ENCODE measurements at places on chromosomes 3 and 15.
A peak's percentile ranks its signal among the peaks of the same experiment; 100 is the strongest.

- no peak for DNase-seq
Measured at GRCh38 chr3:71391361-71391760, 192.2 kb downstream of the FOXP1 start.

DNA sequence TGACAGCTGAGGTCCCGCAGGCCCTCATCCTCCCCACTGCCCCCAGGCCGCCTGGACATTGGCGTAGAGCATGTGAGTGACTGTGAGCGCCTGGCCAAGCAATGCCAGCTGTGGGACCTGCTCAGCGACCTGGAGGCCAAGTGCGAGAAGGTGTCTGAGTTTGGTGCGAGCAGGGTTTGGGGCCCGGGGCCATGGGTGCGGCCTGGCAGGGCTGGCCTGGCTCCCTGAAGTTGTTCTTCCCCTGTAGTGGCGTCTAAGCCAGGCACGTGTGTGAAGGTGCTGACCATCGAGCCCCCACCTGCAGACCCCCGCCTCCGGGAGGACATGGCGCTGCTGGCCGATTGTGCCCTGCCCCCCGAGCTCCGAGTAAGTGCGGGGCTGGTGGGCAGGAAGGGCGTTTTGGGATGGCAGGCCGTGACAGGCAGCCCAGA lies 4.2 kb downstream of the ABTB1 start:
- DNase-seq = peak; percentile 11

- DNase-seq = no peak
Measured at GRCh38 chr3:156290924-156291271, 170.5 kb downstream of the KCNAB1 start.

DNA sequence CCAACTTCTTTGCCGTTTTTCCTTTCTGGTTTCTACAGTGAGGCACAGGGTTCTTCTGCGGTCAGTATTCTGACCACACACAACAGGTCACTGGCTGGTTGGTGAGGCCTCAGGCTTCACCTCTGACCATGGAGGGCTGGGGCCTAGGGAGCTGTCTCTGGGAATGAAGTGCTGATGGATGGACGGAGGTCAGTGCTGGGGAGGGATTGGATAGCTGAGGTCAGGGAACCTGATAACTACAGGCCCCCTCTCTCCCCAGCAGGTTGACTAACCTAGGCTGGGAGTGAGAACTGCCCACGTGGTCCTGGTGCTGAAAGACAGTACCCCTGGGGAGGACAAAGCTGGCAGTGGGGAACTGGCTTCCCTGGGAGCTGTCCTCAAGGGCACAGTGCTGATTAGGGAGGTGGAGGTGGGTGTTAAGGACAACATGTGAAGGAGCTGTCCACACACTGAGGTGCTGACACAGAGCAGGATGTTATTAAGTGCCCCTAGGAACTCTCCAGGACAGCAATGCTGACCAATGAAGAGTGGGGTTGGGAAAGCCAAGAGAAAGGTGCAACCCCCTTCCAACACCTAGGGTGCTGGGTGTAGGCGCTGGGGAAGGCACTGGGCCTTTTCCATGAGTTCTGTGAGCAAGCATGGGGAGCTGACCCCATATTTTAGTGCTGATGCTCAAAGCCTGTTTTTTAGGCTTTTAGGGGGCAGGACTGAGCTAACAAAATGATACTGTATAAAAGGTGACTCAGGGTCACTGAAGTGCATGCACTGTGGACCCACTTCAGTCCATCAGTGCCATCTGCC lies 45.2 kb downstream of the ATP2B2 start:
- DNase-seq = no peak

- DNase-seq = no peak
Measured at GRCh38 chr15:32687556-32687955, 30.2 kb upstream of the GREM1 start.

- no peak for DNase-seq
Measured at GRCh38 chr3:48432411-48433371, 2.8 kb upstream of the PLXNB1 start.

GRCh38 chr3:10219737-10220136 lies 28.5 kb upstream of the TATDN2 start:
- DNase-seq = no peak

GRCh38 chr3:50591196-50591741 lies 20.3 kb downstream of the CISH start:
- no peak for DNase-seq

GRCh38 chr3:184742676-184743135 lies 30.8 kb upstream of the MAGEF1 start:
- DNase-seq = no peak

DNA sequence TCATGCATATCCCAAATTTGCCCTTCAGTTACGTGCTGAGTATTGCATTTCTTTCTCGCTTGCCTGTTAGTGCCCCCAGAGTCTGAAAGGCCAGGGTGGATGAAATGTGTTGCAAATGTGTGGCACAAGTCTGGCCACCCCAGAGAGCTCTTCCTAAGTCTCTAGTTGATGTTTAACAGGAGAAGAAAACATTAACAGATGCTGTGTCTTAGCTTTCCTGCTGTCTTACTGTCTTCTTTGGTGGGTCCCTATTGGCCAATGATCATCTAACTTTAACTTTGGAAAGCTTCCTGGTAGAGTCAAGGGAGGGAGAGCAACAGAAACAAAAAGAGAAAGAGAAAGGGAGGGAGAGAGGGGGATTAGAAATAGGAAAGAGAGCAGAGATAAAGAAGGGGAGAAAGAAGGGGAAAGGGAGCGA lies 76.7 kb upstream of the P3H2 start:
- DNase-seq = no peak

DNA sequence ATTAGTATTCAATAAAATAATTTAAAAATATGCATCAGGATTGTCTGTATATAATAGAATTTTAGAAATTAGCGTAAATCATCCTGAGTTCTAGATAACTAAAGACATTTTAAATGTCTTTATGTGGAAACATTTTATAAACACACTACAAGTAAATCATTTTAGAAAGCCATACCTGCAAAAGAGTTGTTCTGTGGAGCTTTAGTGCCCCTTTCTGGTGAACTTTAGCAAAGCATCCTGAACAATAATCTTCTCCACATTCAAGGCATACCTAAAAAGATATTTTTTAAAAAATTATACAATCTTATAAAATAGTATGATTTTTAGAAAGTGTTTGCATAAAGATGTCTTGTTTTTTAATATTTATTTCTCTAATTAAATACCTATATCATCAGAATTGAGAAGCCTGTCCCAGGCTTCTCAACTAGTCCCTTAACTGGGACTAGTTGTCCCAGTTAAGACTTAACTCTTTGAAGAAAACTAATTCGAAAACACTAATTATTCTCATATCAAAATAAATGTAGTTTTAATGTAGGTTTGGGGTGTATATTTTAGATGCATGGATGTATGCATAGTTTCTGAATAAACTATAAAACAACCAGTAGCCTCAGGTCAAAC lies 29.7 kb downstream of the ZBBX start:
- no peak for DNase-seq

GRCh38 chr15:88635318-88635717 lies 3.5 kb upstream of the ISG20 start:
- no peak for DNase-seq

DNA sequence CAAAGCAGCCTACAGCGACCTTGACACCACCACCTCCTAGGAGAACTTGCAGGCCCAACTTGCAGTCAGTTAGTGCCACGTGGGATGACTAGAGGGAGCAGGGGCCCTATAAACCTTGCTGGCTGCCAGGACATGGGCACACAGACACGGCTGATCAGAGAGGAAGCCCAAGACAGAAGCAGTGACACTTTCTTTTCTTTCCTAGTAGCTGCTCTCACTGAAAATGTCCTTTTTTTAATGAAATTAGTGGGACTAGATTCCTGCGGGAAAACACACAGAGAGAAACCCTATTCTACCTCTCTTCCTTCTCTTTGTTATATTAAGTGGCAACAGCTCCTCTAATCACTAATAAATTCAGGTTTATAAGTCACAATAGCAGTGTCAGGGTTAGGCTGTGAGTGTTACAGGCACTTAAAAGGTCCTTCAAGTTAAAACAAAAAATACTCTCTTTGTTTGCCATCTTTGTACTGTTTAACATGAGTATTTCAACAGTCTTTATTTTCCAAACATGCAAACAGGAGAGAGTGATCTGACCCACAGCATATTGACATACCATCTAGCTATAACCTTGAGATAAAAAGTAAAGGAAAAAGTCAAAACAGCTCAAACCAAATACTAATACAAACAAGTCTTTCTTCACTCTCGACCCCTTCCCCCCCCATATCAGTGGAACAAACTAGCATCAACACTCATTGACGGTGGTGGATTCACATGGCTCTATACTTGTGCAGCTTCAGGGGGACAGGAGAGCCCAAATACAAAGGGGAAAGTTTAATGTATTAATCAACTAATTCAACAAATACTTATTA lies 2.1 kb upstream of the TMEM212 start:
- DNase-seq = no peak

- no peak for DNase-seq
Measured at GRCh38 chr3:195868866-195869412, 39.4 kb downstream of the TNK2 start.

DNA sequence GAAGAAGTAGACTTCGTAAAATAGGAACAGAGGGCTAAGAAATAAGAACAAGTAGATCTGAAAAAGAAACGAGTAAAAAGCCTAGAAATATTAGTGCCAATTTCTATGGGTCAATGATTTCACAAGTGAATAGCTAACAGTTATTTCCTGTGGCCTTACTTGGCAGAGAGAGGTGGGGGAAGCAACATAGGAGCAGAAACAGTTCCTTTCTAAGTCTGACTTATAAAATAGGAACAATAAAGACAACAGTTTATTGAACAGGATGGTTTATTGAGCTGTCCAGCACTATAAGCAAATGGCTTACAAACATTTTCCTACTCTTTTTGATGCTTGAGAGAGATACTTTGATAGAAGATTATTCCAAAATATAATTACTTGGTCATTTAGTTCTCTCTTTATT lies 37.9 kb downstream of the AGTR1 start:
- DNase-seq = no peak

DNA sequence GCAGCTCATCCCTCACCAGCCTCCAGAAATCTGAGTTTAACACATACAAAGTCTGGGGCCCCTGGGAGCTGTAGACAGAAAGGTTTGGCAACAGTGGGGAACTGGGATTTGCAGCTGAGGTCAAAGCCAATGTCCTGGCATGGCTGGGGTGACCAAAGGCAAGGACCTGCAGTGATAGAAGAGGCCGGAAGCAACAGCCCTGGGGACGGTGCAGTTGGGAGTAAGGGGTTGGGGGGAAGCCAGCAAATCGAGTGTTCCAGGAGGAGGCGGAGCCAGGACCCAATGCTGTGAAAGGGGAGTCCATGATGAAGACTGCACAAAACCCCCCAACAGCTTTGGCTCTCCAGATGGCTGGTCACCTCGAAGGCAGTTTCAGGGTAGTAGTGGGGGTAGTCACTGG lies 74.1 kb upstream of the SPATA12 start:
- no peak for DNase-seq

DNA sequence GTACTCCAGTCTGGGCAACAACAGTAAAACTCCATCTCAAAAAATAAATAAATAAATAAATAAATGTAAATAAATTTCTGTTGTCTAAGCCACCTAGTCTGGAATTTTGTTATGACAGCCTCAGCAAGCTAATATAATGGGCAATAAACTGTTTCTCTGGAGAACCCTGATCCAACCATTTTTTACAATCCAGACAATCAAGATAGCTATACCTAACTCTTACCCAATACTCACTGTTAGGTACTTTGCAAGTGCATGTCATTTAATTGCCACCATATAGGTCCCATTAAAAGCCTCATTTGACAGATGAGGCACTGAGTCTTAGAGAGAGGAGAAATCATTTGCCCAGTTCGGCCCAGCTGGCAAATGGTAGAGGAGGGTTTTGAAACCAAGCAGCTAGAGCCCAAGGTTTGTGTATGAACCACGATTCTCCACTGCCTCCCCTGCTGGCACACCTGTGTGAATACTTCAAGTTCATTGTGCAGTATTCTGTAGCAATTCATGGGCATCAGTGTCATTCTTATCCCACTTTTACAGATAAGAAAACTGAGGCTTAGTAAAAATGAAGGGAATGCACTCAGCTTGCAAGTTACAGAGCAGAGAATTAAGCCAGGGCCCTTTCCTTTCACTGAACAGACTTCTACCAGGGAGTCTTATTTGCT lies 107.0 kb upstream of the UBE2E1 start:
- no peak for DNase-seq

GRCh38 chr3:187822402-187822801 lies 77.1 kb upstream of the BCL6 start:
- DNase-seq = no peak

DNA sequence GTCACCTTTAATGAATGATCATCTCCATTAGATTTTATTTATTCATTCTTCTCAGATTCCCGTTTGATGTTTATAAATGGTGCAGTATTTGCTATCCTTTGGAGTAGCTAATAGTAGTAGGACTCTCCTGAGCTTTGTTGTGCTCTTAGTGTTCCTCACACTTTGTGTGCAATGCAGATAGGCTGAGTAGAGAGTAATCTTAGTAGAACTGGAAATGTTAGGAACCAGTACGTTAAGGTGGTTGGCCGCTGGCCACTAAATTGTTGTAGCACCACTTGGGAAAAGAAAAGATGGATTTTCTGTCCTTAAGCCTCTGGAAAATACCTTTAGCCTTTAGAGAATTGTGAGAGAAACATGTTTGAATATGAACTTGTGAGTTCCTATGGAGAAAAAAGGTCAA lies 19.9 kb upstream of the EBLN2 start:
- DNase-seq = no peak

DNA sequence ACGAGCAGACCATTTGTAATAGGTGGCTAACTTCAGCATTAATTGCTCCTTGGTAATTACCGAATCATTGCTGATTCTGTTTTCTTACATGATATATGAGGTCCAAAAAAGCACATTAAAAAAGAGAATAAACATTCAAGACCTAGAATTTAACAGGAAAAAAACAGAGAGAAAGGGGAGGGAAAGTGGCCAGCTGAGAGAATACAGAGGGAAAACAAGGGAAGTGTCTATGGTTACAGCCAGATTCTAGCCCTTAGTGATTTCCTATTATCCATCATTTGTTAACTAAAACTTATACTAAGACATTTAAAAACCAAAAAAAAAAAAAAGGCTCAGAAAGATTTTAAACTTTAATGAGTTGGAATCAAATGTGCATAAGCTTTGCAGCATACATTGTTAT lies 168.7 kb downstream of the LRTM1 start:
- no peak for DNase-seq

DNA sequence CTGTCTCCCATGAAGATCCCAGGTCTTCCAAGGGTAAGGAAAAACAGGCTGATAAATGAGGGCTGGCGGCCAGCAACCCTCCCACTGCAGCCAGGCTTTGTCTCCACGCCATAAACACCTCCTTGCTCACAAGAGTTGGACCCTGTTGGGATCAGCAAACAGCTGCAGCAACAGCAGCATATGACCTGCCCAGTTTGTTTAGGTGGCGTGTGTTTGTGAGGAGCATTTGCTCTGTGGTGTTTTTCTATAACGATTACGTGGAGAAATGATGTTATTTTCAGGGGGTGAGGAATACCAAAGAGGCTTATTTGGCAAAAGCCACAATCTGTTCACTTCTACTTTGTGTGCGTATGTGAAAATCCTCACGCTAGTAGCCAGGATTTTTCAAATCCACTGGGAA lies 58.5 kb downstream of the RFTN1 start:
- DNase-seq = no peak

Measured in activated B cell treated with CpG ODN at 0.5 μM for 24 hours (primary cell).